ENCODE measurements at places on chromosomes 4 and X.

DNA sequence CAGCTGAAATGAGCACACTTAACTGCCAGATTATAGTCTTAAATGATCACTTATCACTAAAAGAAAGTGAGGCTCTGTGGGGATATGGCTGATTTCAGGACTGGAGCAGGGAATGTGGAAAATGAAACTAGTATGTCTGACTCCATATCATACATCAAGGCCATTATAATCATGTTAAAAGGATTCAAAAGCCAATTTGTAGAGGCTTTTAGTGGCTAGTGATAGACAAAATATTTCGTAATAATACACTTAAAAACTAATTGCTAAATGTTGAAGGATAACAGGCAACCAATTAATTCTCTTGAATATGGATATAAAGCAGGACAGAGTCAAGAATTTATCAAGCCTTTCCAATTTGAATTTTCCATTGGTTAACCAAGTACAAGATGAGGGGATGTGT is 358.1 kb upstream of the NDST3 start:
- no peak for DNase-seq

DNA sequence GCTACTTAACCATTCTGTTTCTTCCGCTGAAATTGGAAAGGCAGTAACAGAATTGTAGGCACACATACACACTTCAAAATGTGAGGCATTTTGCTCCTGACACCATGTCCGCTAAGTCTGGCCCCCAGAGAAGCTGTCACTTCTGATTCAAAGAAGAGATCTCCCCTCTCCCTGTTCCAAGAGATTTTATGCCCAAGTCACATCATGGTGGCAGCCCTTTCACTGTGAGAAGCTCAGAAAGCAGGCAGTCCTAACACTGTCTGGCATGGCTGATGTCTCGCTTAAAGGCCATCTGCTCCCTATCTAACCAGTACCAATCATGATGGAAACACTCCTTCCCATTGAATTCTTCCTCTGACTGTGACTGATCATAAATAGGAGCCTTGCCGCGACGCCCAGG is 83.9 kb downstream of the BEND2 start:
- no peak for DNase-seq

- no peak for DNase-seq
Observed at GRCh38 chr4:20284990-20285389, 33.3 kb downstream of the SLIT2 start.

- DNase-seq: peak; percentile 58
Observed at GRCh38 chrX:40661489-40661888, 14.1 kb upstream of the CXorf38 start.

DNA sequence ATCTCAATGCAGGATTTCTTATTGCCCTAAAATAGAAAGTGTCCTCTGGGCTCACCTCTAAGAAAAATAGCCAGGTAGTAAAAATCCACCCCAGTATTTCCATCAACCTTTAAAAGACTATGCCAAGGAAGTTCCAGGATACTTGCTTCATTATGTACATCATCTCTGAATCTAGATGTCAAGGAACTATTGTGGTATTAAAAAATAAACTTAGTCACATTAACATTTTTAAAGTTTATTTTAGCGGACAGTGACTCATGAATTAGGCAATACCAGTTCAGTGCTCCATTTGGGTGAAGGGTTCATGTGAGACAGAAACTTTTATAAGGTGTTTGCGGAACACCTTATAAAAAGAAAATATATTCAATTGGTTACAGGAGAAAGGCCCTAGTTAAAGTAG is 209.2 kb downstream of the ADAM29 start:
- DNase-seq: no peak

- DNase-seq: no peak
Observed at GRCh38 chr4:39587881-39588280, 50.8 kb downstream of the SMIM14 start.
